ENCODE measurements at places on chromosomes 6 and 20.

- DNase-seq = no peak
Observed at GRCh38 chr6:53310771-53311585, 37.8 kb downstream of the ELOVL5 start.

- DNase-seq = peak; percentile 48
Observed at GRCh38 chr6:53956068-53956711, 155.1 kb upstream of the MLIP start.

GRCh38 chr6:125828476-125829039 lies 37.8 kb downstream of the NCOA7 start:
- no peak for DNase-seq

DNA sequence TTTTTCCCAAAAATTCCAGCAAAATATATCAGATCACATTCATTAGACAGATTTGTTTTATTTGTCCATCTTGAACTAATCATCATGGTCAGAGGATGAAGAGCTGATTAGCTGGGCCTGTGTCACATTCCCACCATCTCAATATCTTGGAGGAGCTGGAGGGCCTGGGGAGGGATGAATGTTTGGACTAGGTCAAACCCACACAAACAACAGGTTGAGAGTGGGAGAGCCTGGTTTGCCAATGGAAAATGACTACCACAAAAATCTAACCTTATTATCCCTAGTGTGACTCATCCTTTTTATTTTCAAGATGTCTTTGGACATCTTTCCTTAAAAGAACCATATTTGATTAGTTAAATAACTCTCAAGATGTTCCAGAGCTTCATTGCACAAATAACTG lies 242.4 kb downstream of the OGFRL1 start:
- peak; percentile 7 for DNase-seq

DNA sequence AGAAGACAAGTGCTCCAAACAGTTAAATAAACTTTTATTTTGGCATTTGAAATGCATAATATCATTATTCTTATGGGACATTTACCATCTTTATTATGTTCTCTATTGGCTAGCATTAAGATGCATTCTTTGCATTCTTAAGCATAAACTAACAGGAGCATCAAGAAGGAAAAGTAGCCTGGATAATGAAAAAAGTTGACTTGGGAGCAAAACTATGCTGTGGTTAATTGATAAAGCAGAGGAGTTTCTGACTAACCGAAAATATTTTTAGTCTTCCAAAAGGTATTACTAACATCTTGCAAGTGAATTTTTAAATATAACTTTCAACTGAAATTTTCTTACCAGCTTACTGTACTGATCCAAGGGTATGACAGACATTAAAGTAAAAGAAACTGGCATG lies 140.3 kb downstream of the FLRT3 start:
- peak; percentile 46 for DNase-seq

Data from astrocyte of the spinal cord (primary cell).